GM04503 (cell line): ENCODE measurements at places on chromosomes 12 and 14.

- DNase-seq: no peak
Observed at GRCh38 chr12:30010071-30011052, 226.6 kb upstream of the TMTC1 start.

DNA sequence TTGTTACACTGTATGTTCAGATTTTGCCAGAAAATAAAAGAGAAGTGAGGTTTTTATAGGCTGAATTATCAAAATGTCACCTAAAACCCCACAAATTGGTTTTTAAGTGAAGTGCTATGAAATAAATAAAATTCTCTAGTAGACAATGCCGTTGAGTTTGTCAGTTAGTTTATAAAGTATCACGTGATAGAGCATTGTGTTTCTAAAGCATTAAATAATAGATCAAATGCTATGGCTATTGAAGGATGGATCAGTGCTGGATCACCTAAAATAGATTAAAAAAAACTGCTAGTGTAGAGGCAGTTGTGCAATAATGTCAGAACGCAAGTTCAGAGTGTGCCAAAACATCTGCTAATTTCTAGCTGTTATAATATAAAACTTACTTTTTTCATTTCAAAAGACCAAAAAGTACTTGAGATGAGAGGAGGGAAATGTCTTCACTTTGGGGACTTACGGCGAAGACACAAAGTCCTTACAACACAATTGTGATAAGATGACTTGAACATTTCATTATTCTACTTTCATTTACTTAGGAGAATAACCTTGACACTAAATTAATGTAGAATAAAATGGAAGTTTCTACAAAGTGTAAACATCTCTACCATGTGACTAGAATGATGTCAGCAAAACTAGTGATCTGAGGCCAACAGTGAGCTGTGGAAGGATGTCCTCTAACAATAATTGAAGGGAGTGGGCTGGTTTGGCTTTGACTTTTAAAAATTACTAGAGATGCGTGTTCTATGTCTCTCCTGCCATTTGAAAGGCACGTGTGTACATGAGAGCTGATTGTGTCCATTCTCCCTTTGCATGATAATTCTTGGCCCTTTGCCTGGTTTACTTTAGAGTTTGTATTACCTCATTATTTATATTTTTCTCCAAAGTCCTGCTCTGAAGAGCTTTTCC lies 154.4 kb upstream of the PDE3A start:
- no peak for DNase-seq

DNA sequence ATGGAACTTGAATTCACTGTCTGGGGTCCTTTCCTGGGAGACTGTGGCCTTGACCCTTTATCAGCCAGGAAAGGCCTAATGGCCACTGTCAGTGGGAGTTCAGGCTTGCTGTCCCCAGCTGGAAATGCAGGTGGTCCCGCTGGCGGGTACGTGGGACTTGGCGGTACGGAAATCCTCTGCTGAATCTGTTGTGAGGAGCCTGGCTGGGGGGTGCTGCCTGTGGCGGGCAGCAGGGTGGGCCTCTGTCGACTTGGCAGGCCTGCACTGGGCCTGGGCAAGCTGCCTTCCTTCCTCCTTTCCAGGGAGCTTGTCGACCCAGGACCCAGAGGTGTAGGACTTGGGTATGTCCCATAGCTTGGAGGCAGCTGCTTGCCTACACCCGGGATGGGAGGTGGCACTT lies 26.3 kb downstream of the ZFYVE21 start:
- DNase-seq: no peak

GRCh38 chr14:100107236-100107635 lies 42.0 kb downstream of the EVL start:
- no peak for DNase-seq

DNA sequence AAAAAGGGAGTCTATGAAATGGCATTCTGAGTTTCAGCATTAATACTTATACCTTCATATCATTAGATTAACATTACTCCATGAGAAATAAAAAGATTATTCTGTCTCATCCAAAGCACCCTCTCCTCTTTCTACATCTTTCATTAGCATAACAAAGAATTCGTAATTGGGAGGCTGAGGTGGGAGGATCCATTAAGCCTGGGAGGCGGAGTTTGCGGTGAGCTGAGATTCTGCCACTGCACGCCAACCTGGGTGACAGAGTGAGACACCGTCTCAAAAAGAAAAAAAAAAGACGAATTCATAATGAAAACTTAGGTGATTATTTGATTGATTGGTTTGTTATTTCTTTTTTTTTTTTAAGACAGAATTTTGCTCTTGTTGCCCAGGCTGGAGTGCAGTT lies 1.8 kb upstream of the CDK17 start:
- DNase-seq: no peak

- no peak for DNase-seq
Observed at GRCh38 chr12:94242901-94243300, 94.5 kb downstream of the PLXNC1 start.

- no peak for DNase-seq
Observed at GRCh38 chr12:81252228-81252627, 174.3 kb downstream of the ACSS3 start.

DNA sequence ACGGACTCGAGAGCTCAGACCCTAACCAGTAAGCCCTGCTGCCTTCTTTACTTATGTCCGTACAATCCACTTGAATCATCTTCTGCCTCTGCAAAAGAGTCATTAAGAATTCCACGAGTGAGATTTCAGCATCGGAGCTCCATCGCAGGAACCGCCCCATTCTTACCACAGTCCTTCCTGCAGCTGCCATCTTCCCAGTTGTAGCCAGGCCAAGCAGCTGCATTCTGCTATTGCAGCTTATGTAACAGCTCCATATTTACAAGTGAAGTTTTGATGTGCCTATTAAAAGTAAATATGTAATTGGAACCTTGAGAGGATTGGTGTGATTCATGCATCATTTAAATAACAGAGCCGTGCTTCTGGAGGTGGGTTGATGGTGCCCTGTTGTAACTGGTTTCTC lies 157.4 kb downstream of the KICS2 start:
- DNase-seq: no peak

DNA sequence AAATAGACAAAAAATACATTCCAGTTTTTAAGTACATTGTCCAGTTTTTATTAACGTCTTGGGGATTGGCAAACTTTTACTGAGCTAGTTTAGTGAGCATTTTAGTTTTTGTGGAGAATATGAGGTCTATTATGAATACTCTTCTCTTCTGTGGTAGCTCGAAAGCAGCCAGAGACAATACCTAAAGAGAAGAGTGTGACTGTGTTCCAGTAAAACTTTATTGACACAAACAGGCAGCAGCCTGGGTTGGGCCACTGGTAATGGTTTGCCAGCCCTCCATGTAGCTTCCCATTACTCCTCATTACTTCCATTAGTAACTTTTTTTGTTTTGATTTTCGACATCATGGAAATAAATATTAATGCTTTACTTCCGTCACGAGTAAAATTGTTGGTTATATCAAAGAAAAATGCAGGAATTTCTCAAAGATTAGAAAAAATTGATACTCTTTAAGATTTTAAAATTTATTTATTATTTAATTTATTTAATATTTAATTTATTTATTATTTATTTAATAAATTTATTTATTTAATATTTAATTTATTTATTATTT lies 19.6 kb downstream of the RMST start:
- DNase-seq: no peak

DNA sequence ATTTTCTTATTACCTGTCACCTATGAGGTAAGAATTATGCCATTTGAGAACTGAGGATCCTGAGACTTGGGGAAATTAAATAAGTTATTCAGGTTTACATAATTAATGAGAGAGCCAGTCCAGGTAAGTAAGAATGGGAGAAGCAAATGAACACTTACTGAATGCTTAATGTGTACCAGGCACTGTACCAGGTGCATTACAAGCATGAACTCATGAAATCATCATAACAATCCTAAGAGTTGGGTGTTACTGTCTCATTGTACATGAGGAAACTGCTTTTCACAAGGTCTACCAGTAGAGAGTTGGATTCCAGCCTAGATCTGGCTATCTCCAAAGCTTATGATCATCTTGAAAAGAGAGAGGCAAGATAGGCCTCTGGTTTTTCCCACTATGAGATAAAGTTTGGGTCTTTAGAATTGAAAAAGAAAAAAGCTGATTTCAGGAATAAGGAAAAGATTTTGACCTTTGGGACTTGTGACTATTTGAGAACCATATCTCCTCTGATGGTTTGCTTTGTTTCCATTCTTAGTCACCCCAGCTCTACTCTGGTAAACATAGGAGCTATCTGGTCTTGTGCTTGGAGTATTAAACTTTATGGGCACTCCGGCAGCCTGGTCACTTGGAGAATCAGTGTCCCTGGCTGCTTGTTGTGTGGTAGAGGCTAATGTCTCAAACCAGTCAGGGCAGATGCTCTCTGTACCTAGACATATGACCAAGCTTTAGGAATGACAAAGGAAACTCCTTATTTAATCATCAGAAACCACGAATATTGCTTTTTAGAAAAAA lies 48.0 kb downstream of the PTHLH start:
- DNase-seq: no peak

DNA sequence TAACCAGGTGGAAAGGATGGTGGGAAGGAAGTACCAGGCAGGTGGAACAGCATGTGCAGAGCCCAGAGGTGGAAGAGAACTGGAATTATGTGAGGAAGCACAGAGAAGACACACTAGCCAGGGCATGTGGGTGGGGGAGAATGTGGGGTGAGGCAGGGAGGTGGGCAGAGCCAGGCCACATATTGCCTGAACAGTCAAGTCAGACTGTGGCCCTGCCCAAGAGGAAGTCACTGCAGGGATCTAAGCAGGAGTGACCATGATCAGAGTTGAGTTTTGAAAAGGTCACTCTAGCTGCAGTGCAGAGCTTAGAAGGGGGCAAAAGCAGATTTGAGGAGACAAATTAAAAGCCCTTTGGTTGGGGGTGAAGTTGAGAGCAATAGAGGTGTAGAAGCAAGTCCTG lies 114.0 kb upstream of the SLC38A2 start:
- no peak for DNase-seq

DNA sequence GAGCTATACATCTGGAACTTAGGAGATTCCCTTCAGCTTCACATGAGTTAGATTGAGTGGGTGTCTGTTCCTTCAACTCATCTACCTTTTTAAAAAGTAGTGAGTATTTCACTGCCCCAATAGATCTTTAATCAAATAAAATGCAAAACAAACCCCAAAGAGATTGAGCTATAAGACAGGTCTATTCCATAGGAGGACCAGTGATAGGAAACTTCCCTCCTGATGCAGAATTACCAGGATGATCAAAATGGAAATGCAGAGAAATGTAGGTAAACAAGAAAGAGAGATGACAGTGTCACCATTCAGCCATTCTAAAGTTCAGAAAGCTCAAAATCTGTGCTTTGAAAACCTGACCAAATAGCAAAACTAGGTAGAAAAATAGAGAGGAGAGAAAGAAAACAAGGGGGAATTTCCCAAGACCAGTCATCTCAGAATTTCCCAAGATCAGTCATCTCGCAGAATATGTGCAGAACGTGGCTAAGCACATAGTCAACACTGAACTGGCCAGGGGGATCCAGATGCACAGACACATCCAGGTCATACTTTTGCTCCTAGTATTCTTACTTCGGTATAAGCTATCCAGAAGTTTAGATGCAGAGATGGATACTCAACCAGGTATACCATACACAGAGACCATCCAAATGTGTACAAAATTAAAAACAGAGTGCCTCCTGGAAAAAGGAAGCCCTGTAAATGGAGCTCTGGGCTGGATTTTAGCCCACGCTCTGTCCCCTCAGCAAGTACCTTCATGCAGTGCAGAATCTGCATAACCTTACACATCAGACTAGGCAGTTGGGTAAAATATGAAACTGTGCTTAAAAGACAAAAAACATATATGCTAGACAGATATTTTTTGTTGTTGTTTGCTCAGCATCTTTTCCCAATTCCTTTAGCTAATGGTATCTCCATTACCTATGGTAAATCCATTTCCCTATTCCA lies 27.4 kb downstream of the SLC41A2 start:
- no peak for DNase-seq

- DNase-seq: peak; percentile 87
Observed at GRCh38 chr12:115227137-115227615, 543.2 kb upstream of the TBX3 start.

- DNase-seq: no peak
Observed at GRCh38 chr12:98109266-98109665, 406.1 kb upstream of the TMPO start.

- no peak for DNase-seq
Observed at GRCh38 chr12:6333566-6333965, 8.3 kb downstream of the TNFRSF1A start.

DNA sequence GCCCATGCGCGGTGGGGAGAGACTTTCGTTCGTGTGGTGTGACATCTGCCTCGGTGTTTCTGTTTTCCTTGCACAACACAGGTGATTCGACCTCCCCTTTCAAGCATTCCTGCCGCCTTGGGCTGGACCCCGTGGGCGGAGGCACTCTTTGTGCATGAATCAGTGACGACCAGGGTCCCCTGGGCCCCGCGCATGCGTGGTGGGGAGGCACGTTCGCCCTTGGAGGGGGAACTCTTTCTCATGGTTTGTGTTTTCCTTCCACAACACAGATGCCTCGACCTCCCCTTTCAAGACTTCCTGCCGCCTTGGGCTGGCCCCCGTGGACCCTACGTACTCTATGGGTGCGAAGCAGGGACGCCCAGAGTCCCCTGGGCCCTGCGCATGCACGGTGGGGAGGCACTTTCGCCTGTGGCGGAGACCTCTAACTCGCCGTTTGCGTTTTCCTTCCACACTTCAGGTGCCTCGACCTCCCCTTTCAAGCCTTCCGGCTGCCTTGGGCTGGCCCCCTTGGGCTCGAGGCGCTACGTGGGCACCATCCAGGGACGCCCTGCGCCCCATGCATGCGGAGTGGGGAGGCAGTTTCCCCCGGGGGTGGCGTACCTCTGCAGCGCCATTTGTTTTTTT lies 340.9 kb downstream of the ALG10 start:
- DNase-seq: no peak

DNA sequence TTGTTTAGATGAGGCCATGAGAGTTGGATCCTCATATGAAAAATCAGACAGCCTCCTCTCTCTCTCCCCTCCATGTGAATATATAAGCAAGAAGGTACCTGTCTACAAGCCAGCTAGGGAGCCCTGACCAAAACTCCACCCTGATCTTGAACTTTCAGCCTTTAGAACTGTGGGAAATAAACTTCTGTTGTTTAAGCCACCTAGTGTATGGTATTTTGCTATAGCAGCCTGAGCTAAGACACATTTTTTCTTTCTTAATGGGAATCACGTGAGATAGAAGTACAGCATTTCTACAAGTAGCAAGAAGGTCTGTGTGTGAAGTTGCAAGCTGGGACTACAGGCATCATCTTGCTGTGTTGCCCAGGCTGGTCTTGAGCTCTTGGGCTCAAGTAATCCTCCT lies 16.3 kb upstream of the ABHD12B start:
- DNase-seq: no peak

DNA sequence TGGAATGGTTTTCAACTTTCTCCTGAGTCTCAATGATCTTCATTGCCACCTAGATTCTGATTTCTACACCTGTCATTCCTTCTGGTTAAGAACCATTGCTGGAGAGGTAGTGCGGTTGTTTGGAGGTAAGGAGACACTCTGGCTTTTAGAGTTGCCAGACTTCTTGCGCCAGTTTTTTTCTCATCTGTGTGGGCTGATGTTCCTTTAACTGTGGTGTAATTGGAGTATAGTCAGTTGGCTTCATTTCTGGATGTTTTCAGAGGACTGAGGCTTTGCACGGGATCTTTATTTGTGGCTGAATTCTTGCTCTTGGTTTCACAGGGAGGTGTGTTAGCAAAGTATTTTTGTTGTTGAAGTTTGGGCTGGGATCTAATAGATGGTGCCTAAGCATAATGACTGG lies 5.7 kb upstream of the CLEC4D start:
- DNase-seq: no peak
